ENCODE measurements at places on chromosomes 11 and 22.
A peak's percentile ranks its signal among the peaks of the same experiment; 100 is the strongest.

- DNase-seq = no peak
Observed at GRCh38 chr11:46116007-46116711, 5.1 kb downstream of the PHF21A start.

DNA sequence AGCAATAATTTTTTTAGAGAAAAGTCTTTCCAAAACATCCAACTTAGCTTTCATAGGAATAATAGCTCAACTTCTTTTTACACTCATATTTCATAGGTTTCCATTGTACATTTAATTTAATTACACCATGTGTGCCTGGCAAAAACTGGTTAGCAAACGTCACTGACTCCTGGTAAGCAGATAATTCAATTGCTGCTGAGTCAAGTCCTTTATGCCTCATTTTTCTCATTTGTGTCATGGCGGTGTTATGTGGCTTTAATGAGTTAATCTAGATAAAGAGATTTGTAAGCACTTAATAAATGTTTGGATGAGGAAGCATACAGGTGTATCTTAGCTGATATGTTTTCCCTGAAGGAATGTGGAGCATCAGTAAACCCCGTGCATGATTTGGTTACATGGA lies 41.2 kb upstream of the PAK1 start:
- DNase-seq = no peak

- no peak for DNase-seq
Observed at GRCh38 chr22:28819253-28820096, 19.1 kb upstream of the XBP1 start.

- DNase-seq = peak; percentile 37
Observed at GRCh38 chr22:40535642-40536041, 100.9 kb downstream of the MRTFA start.

Data from SJSA1 (cell line).